Heart right ventricle (tissue), 16 donors: ENCODE measurements at places on chromosomes 16 and 17.

GRCh38 chr17:34401165-34401564 lies 38.1 kb upstream of the CCL1 start:
- no peak overlapping the region for H3K4me3 ChIP-seq
- H3K4me1 ChIP-seq, result peaks cover 16% of the 10 kb centered on the region
- H3K27me3 ChIP-seq, result peaks cover 9% of the 10 kb centered on the region
- no peaks in the 10 kb centered on the region for H3K36me3 ChIP-seq
- DNase-seq, result no peak

DNA sequence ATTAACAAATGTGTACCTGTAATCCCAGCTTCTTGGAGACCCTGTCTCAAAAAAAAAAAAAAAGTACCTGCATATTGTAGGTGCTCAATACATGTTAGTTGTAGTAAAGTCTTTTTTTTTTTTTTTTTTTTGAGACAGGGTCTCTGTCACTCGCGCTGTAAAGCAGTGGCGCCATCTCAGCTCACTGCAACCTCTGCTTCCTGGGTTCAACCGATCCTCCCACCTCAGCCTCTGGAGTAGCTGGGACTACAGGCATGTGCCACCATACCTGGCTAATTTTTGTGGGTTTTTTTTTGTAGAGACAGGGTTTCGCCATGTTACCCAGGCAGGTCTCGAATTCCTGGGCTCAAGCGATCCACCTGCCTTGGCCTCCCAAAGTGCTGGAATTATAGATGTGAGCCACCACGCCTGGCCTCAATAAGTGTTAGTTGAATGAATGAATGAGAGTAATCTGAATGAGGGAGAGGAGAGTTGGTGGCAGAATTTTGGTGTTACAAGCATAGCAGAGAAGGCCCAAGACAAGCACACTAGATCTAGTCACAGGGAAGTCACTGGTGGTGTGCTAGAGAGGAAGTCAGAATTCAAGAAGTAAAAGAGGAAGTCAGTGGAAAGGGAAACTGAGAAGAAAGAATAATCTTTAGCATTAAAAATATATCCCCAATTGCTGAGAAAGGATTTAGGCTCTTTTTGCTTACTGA lies 9.4 kb upstream of the MYL4 start:
- no peak overlapping the region for H3K4me3 ChIP-seq
- no peaks in the 10 kb centered on the region for H3K27me3 ChIP-seq
- peaks cover 13% of the 10 kb centered on the region for H3K4me1 ChIP-seq
- H3K27ac ChIP-seq, result no peak overlapping the region

- no peak overlapping the region for H3K27ac ChIP-seq
- H3K36me3 ChIP-seq, result no peaks in the 10 kb centered on the region
- no peaks in the 10 kb centered on the region for H3K27me3 ChIP-seq
These were observed 10.8 kb upstream of the P2RX1 start for GRCh38 chr17:3926860-3927627.

GRCh38 chr17:17892731-17893130 lies 55.9 kb upstream of the SREBF1 start:
- H3K36me3 ChIP-seq, result no peaks in the 10 kb centered on the region
- no peak overlapping the region for H3K27ac ChIP-seq
- no peak overlapping the region for H3K4me3 ChIP-seq
- DNase-seq, result no peak
- H3K4me1 ChIP-seq, result no peaks in the 10 kb centered on the region
- no peaks in the 10 kb centered on the region for H3K27me3 ChIP-seq

DNA sequence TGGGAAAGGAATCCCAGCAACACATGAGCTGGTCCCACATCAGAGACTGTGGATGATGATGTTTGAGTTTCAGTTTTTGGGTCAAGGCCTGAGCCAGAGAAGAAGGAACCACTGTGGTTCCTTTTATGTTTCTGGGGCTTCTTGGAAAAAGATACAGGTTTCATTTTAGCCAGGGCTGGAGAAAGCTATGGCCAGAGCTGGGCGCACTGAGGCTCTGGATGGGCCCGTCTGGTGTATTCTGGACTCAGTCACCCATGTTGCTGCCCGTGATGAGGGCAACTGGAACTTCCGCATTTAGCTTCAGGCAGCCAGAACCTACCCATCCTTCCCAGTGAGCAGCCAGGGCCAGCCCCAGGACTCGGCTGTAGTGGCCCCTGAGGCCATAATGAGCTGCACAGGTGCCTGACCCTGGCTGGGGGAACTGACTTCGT lies 15.0 kb upstream of the PITPNA start:
- DNase-seq, result no peak
- peak overlapping the region; percentile 89 for H3K27ac ChIP-seq
- peaks cover 19% of the 10 kb centered on the region for H3K36me3 ChIP-seq
- peaks cover 51% of the 10 kb centered on the region for H3K4me1 ChIP-seq
- H3K4me3 ChIP-seq, result no peak overlapping the region

GRCh38 chr16:90083139-90083538 lies 6.0 kb upstream of the PRDM7 start:
- H3K36me3 ChIP-seq, result no peaks in the 10 kb centered on the region
- H3K4me3 ChIP-seq, result no peak overlapping the region
- no peak for DNase-seq
- no peak overlapping the region for H3K27ac ChIP-seq
- H3K4me1 ChIP-seq, result peaks cover 4% of the 10 kb centered on the region

DNA sequence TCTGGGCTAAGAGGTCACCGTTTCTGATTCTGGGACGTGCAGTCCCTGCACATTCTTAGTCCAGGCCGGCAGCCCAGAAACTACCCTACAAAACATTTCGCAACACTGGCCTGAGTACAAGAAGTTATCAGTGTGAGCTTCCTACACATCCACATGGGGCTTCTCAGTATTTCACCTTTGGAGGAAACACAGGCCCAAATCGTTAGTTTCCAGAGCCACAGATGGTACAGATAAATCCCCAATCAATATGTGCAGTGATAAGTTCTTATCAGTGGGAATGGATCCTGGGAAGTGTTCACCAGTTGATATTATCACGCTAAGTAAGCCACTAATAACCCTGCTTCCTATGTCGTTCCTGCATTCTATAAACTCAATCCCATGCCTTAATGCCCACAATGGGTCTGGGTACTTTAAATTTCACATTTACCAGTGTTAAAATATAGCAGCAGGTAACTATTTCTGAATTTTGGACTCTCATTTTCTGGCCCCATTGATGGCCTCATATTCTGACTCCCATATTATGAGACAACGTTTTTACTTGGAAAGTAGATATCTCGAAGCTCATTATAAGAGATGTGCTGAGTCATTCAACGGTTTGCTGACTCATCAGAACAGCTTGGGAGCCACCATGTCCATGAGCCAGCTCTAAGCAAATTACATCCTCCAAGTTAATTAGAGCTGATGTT lies 370.2 kb upstream of the MAF start:
- peak; percentile 43 for DNase-seq
- H3K4me1 ChIP-seq, result no peaks in the 10 kb centered on the region
- no peak overlapping the region for H3K4me3 ChIP-seq
- H3K27ac ChIP-seq, result peak overlapping the region; percentile 51

- H3K27me3 ChIP-seq, result no peaks in the 10 kb centered on the region
- H3K27ac ChIP-seq, result peak overlapping the region; percentile 32
- peaks cover 59% of the 10 kb centered on the region for H3K4me1 ChIP-seq
- no peaks in the 10 kb centered on the region for H3K36me3 ChIP-seq
- DNase-seq, result no peak
These were observed 27.7 kb downstream of the CHD9 start for GRCh38 chr16:53082509-53082908.

GRCh38 chr17:82815354-82815753 lies 24.5 kb downstream of the ZNF750 start:
- H3K27me3 ChIP-seq, result no peaks in the 10 kb centered on the region
- no peak overlapping the region for H3K4me3 ChIP-seq
- H3K36me3 ChIP-seq, result peaks cover 84% of the 10 kb centered on the region
- H3K4me1 ChIP-seq, result no peaks in the 10 kb centered on the region
- H3K27ac ChIP-seq, result no peak overlapping the region

- H3K27ac ChIP-seq, result no peak overlapping the region
- H3K4me3 ChIP-seq, result no peak overlapping the region
- no peaks in the 10 kb centered on the region for H3K4me1 ChIP-seq
- H3K27me3 ChIP-seq, result no peaks in the 10 kb centered on the region
- H3K36me3 ChIP-seq, result no peaks in the 10 kb centered on the region
- DNase-seq, result no peak
These were observed 41.3 kb downstream of the GPRC5B start for GRCh38 chr16:19843371-19843770.

GRCh38 chr17:38852771-38853291 lies 690 bp downstream of the RPL23 start:
- peak overlapping the region; percentile 69 for H3K4me3 ChIP-seq
- no peak for DNase-seq
- peak overlapping the region; percentile 98 for H3K27ac ChIP-seq
- peaks cover 5% of the 10 kb centered on the region for H3K36me3 ChIP-seq
- no peaks in the 10 kb centered on the region for H3K27me3 ChIP-seq

GRCh38 chr17:19269106-19269505 lies 31.9 kb downstream of the EPN2 start:
- H3K4me3 ChIP-seq, result no peak overlapping the region
- peaks cover 5% of the 10 kb centered on the region for H3K36me3 ChIP-seq
- H3K4me1 ChIP-seq, result peaks cover 73% of the 10 kb centered on the region
- H3K27ac ChIP-seq, result peak overlapping the region; percentile 37
- DNase-seq, result no peak

GRCh38 chr16:12057266-12057665 lies 80.7 kb downstream of the SNX29 start:
- no peak for DNase-seq
- no peak overlapping the region for H3K27ac ChIP-seq
- H3K4me3 ChIP-seq, result no peak overlapping the region
- peaks cover 23% of the 10 kb centered on the region for H3K36me3 ChIP-seq
- H3K4me1 ChIP-seq, result peaks cover 10% of the 10 kb centered on the region
- no peaks in the 10 kb centered on the region for H3K27me3 ChIP-seq

GRCh38 chr16:23516366-23517137 lies 6.3 kb upstream of the GGA2 start:
- H3K4me3 ChIP-seq, result no peak overlapping the region
- DNase-seq, result no peak
- no peaks in the 10 kb centered on the region for H3K4me1 ChIP-seq
- H3K27ac ChIP-seq, result no peak overlapping the region
- H3K27me3 ChIP-seq, result no peaks in the 10 kb centered on the region
- H3K36me3 ChIP-seq, result no peaks in the 10 kb centered on the region

- H3K27me3 ChIP-seq, result no peaks in the 10 kb centered on the region
- no peak for DNase-seq
- no peak overlapping the region for H3K27ac ChIP-seq
- no peaks in the 10 kb centered on the region for H3K36me3 ChIP-seq
These were observed 1.5 kb upstream of the NUDT16L1 start for GRCh38 chr16:4691666-4692412.

- H3K27ac ChIP-seq, result no peak overlapping the region
- H3K4me3 ChIP-seq, result no peak overlapping the region
- DNase-seq, result no peak
- no peaks in the 10 kb centered on the region for H3K36me3 ChIP-seq
- H3K27me3 ChIP-seq, result no peaks in the 10 kb centered on the region
- no peaks in the 10 kb centered on the region for H3K4me1 ChIP-seq
These were observed 72.4 kb downstream of the PGS1 start for GRCh38 chr17:78450696-78451345.
